Mammary microvascular endothelial cell (primary cell): ENCODE measurements at places on chromosomes 3 and 15. TPM values are rescaled to one million over a fixed set of nuclear protein-coding genes. Genes with fewer than 3 reads are reported as not detected.

RTP1 gene
- total RNA-seq, result not detected in 2 replicates

CYP19A1 gene
- not detected in 2 replicates for total RNA-seq

ERC2 gene
- total RNA-seq, result 0.05 and 0.13 TPM in 2 replicates

RAD51 gene
- total RNA-seq, result 12.3 and 16.2 TPM in 2 replicates

ITIH1 gene
- not detected in 2 replicates for total RNA-seq

IL5RA gene
- total RNA-seq, result not detected in 2 replicates

STRIT1 gene
- not detected in 2 replicates for total RNA-seq

MAGI1 gene
- 10.2 and 11.1 TPM in 2 replicates for total RNA-seq

DAZL gene
- total RNA-seq, result not detected in 2 replicates

CORO2B gene
- 3.5 and 3.7 TPM in 2 replicates for total RNA-seq
